ENCODE measurements at places on chromosomes 4 and X.

DNA sequence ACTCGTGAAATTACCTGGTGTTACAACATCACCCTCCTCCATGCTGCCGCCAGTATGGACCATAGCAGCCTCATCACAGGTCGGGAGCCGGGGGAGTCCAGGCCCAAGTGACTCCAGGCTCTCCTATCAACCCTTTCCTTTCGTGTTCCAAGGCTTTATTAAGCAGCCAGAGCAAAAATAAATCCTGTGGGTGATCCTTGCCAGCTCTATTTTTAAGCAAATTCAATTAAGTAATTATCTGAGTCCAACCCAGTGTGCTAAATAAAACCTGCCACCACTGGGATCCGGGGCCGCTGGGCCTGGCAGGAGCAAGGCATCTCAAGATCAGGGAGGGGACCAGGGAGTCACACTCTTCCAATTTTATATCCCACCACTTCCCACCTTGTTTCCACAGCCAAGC lies 80.7 kb upstream of the PRPS1 start:
- no peak for DNase-seq

- DNase-seq = no peak
Observed at GRCh38 chrX:26409636-26410035, 193.7 kb downstream of the MAGEB5 start.

- DNase-seq = no peak
Observed at GRCh38 chrX:125627676-125628075, 308.0 kb downstream of the TEX13C start.

- no peak for DNase-seq
Observed at GRCh38 chrX:35351212-35351611, 408.6 kb downstream of the FAM47B start.

GRCh38 chrX:2708592-2709188 lies 17.6 kb downstream of the CD99 start:
- no peak for DNase-seq

DNA sequence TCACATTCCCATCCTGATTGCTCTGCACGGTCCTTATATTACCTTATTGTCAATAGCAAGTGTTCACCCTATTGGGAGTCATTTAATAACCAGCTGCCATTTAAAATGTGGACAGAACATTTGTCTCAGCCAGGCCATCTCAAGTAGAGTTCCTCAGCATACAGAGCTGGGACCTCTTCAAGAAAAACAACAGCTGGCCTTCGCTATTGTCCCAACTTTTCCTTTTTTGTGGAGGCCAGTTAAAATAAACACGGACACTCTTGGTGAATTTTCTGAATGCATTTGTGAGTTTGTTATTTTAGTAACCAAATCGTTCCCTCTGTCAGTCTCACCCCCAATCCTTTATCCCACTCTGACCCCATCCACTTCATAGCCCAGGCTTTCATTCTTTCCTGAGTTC lies 395.3 kb upstream of the PITX2 start:
- no peak for DNase-seq
